Pancreas (tissue), 10 donors: ENCODE measurements at places on chromosomes 13 and 19. TPM values are rescaled to one million over a fixed set of nuclear protein-coding genes. Genes with fewer than 3 reads are reported as not detected.
A peak's percentile ranks its signal among the peaks of the same experiment; 100 is the strongest.

The NANOS2 gene
- total RNA-seq = not detected

The NLRP5 gene
- not detected for total RNA-seq

The MBD3L3 gene
- not detected for total RNA-seq

DNA sequence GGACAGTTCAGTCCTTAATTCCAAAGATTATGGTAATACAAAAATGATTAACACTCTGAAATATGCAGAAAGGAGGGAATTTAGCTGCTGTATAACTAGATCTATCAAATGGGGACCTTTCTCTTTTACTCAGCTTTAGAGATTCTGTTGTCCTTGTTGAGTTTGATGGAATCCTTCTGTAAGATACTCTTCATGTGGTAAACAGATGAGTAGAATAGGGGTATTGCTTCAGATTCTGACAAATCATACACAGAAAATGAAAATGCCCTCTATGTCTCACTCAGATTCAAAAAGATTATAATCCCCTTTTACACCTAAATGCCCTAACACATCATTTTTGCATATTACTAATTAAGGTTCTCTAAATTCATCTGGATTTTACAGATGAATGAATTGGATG is 50.7 kb downstream of the ARHGAP35 start:
- DNase-seq = no peak

DNA sequence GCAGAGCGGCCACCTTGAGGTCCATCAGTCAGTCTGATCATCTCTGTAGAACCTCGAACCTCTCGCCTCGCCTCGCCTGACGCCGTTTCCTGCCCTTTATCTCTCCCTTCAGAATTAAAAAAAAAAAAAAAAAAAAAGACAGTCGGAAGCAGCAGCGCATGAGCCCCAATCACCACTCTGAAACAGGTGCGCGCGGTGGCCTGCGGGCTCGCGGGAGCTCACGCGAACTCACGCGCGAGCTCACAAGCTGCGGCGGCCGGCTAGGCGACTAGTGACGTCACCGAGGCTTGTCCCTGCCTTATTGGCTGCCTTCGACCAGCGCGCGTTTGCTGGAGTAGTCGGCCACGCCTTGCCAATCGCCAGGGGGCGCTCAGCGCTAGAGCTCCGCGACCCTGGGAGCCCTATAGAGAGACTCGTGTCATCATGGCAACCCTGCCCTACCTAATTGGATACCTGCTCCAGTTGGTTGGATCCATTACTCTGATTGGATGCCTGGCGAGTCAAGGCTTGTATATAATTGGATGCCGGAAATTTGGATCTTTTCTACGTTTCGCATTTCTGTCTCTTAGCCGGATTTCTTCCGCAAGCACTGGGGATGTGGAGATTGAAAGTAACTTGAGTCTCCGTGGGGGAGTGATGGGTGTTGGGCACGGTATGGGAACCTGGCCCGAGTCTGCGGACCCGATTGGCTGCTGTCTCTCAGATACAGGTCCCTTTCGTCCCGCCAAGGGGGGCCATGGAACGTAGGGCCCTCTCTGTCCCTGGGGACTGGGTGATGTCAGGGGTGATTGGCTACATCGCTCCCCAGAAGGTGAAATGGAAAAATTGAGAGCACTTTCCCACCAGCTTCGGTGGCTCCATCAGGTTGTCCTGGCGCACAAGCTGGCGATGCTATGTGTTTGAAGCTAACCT is 31.6 kb downstream of the SYT3 start:
- DNase-seq = peak; percentile 82

DNA sequence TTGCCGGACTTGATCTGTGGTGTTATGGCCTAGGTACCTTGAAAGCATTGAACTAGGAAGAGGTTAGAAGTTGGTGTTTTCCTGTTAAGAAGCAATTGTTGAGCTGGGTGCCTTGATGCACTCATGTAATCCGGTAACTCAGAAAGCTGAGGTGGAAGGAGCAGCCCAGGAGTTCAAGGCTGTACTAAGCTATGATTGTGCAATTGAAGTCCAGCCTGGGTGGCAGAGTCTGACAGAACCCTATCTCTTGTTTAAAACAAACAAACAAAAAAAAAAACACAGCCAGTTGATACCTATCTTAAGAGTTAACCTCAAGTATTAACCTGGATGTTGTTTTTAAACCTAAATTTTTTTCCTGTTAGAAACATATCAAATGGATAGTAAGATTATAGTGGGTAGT is 19.3 kb downstream of the SAFB start:
- DNase-seq = no peak

DNA sequence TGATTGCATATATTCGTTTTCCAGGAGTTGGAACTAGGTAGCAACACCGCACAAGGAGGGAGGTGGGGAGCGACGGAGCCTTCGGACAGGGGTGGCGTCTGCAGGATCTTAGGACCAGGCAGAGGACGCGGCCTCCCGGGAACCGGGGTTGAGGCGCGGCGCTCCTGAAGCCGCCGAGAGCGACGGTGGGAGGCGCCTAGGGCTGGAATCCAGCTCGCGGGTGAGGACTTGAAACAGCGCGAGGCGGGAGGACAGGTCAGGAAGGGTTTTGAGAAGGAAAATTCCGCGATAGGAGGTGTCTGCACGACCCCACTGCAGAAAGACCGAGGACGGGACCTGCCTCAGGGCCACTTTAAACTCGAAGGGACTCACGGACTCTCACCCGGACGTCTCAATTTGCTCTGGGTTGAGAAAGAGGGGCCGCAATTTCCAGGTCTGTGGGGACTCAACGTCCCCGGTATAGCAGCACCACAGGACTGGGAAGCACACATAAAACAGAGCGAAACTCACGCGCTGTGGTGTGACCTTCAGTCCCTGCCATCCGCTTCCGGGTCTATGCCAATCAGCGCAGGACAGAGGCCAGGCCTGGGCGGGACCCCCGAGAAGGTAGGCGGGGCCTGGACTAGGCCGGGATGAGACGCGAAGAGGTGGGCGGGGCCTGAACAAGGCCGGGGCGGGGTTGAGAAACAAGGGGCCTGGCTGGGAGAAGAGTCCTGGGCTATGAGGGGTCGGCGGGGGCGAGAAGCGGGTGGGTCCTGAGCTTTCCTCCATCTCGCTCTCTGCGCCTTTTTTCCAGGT is at the start of gene ZNF320:
Gene ZNF320, minus strand, starts transcription at position 498 of the 798 bp plus-strand sequence. CDS start 7,380 bp downstream, outside the sequence.
- DNase-seq = peak; percentile 94

DNA sequence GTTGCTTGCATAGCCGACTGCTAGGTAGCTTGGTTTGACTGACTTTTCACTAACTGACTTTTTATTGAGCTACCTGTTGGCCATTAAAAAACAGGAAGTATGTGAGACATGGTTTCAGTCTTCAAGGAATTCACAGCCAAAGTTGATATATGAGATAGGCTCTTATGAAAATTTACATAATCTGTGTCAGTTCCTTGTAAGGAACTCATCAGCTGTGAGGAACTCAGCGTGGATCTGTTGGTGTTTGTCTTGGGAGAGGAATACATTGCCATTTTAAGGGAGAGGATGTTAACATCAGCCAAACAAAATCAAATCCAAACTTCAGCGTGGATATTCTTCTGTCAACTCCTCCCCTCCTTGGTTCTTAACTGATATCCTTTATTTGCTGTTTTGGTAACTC is 2.0 kb downstream of the RNF113B start:
- no peak for DNase-seq

DNA sequence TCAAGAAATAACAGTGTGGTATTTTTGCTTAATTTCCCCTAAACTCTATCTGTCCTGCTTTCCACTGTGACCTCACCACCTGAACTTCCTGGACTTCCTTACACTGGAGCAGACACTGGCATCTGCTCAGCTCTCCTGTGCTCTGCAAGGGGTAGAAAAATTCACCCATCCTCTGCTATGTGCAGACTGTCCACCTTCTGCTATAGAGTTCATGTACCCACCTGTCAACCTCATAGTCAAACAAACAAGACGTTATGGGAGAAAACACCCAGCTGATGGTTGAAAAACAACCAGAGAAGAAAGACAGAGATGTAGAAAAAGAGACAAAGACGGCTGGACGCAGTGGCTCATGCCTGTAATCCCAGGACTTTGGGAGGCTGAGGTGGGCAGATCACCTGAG is 12.2 kb downstream of the LAIR1 start:
- DNase-seq = no peak

- DNase-seq = no peak
These were observed 203.4 kb downstream of the COL4A1 start for GRCh38 chr13:110103534-110103933.

- peak; percentile 36 for DNase-seq
These were observed 143.1 kb downstream of the ZNF737 start for GRCh38 chr19:20422216-20423205.

GRCh38 chr13:85853161-85853894 is 54.1 kb upstream of the SLITRK6 start:
- DNase-seq = no peak

DNA sequence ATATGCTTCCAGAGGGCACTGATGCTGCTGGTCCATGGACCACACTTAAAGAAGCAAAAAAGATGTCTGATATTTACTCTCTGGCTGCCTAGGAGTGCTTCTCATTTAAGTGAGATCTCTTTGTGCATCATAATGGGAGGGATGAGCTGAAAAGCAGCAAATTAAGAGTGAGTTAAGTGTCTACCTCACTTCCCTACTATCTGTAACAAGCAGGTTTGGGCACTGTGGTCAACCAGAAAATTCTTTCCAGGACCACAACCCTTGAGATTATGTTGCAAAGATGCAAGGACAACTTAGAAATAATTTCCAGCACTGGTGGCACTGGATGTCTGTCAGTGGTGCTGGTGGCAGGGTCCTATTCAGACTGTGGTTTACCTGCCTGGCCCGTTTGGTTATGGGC is 52.1 kb upstream of the USPL1 start:
- no peak for DNase-seq

DNA sequence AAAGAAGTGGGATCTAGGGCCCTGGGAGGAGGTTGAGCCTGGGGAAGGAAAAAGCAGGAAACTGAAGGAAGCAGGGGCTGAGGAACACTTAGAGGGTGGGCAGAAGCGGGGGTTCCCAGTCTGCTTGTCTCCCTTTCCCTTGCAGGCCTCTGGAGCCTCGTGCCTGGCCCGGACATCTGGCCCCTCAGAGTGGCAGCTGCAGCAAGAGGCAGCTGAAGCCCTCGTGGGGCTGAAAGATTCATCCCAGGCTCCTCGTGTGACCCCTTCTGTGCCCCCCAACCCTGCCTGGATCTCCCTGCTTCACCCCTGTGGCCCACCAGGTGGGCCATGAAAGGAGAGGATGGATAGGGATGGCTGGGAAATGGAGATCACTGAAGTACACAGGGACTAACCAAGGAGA is 5.5 kb downstream of the DMRTC2 start:
- DNase-seq = no peak

DNA sequence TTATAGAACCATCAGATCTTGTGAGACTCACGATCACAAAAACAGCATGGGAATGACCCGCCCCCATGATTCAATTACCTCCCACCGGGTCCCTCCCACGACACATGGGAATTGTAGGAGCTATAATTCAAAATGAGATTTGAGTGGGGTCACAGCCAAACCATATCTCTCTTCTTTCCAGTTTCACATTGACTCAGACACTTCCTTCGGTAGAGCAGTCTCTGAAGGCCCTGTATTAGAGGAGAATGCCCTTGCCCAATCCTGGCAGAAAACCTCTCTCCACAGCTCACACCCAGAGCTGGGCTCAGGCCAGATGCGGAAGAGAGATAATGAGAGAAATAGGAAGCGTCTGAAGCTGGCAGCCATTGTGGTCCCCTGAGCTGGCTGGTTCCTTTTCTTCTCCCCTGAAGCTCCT is 72.4 kb upstream of the CLDN10 start:
- no peak for DNase-seq

DNA sequence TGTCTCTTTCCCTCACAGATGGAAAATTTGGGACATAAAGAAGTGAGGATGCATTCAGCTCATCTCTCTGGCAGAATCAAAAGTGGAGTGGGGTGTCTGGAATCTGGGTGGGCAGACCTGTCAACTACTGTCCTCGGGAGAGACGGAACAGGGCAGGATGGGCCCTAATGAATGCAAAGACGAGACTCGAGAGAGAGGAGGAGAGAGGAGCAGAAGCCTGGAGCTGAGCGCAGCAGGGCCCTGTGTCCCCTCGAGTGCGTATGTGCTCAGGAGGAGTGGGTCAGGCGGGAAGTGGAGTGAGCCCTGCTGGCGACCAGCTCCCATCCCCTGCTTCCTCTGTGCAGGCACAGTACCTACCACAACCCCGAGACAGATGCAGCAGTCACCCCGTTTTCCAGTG is 78.9 kb downstream of the TEX29 start:
- no peak for DNase-seq

DNA sequence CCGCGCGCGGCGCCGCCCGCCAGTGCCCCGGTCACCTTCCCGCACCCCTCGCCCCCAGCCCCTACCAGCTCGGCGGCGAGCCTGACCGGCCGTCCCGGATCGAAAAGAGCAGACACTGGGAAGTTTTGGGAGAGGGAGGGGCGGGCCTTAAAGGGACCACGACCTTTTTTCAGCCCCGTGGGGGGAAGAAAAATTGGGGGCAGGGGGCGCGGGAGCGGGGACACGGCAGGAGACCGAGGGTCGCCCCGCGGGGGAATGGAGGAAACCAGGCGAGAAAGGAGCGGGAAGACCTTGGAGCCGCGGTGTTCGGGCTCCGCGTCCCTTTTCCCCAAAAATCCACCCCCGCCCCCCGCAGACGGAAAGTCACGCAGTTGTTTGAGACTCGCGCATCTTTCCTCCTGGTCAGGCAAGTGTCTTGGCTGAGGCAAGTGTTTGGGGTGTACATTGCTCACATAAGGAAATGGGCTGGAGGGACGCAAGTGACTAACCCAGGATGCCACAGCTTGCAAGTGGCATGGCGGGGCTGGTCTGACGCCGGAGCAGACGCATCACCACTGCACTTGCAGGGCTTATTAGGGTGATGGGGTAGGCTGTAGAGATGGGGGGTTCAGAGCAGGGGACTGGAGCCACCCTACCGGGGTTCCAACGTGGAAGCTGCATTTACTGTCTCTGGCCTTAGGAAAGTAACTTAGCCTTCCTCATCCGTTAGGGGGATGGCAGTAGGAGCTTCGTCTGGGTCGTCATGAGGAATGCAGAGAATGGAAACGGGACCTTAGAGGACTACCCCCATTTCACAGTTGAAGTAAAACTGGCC is 2.7 kb upstream of the HNRNPL start:
- DNase-seq = peak; percentile 87

- DNase-seq = no peak
These were observed 200.4 kb upstream of the IPO5 start for GRCh38 chr13:97752961-97753668.

DNA sequence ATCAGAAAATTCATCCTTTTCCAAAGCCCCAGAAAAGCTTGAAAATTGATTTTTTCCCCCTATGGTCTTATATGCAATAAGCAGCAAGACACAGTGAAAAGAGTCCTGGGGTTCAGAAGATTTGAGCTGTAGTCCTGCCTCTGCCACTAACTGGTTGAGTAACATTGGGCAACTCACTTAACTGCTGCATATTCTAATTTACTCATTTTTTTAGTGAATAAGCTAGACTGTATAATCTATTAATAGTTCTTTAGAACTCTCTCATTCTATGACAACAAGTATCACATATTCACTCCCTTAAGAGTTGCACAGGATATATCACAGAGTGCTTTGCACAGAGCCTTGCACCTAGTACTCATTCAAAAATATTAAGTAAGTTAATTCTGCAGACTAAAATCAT is 110.8 kb downstream of the STOML3 start:
- DNase-seq = no peak
